ENCODE measurements at places on chromosomes 13 and 19.

GRCh38 chr13:91245288-91245687, 102.2 kb upstream of the MIR17HG start:
- no peak for DNase-seq

DNA sequence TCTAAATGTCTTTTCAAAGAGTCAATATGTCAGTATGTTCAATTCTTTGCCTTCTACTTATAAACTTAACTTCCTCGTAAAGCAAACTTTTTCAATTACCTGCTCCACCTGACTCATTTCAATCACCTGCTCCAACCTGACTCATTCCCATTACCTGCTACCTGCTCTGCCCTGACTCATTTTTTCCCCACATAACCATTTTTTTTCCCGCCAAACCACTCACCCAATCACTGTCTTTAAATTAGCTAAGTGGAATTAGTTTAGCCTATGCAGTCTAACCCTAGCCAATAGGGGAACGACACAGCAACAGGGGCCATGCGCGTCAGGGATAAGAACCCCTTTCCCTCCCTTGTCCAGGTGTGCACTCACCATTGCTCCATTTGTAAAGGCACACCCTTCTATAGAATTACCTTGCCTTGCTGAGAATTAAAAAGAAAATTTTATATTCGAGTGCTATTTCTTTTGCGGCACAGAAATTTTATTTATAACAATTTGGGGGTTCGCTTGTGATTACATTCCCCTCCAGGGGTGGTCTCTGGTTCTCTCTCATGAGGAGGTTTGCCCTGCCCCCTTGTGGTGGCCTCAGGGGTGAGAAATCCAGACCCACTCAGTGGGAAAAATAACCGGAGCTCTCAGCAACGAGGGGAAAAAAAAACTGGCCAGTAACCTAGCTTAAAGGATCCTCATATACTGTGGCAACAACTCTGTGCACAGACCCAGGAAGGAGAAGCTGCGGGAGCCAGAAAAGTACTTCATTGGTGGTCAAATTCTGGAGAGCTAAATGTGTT, 193.1 kb downstream of the ZNF486 start:
- peak; percentile 27 for DNase-seq

- no peak for DNase-seq
Observed at GRCh38 chr19:48918801-48919247, 14.7 kb upstream of the DHDH start.

- no peak for DNase-seq
Observed at GRCh38 chr19:51735759-51736449, 12.1 kb upstream of the HAS1 start.

DNA sequence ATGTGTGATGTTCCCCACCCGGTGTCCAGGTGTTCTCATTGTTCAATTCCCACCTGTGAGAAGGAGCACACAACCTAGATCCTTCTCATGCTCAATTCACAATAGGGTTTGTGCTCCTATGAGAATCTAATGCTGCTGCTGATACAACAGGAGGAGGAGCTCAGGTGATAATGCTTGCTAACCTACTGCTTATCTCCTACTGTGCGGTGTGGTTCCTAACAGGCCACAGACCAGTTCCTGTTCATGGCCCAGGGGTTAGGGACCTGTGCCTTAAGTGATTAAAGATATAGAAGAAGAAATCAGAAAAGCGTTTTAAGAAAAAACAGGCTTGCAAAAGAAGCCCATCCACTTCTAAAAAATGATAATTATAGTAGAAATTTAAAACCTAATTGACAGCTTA, 17.5 kb downstream of the DLEU7 start:
- DNase-seq: no peak

- no peak for DNase-seq
Observed at GRCh38 chr13:109145631-109146030, 516.2 kb downstream of the MYO16 start.

DNA sequence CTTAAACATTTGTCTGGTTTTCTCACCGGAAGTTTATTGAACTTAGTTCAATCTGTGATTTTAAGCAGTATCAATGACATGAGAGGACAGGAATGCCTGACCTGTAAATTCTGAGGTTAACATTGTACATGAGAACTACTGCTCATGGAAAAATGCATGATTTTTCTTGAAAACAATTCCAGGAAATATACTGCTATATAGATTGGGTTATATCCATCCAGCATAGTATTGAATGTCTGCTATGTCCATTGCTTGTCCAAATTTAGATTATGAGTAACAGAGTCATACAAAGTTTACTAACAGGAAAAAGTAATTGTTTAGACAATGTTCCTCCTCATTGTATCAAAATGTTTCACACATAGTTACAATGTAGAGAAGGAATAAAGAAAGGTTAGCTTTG, 606.8 kb downstream of the DACH1 start:
- DNase-seq: no peak

- DNase-seq: peak; percentile 64
Observed at GRCh38 chr13:77696006-77696878, 1.2 kb upstream of the SLAIN1 start.

- DNase-seq: no peak
Observed at GRCh38 chr19:2803486-2804155, 16.0 kb upstream of the ZNF554 start.

DNA sequence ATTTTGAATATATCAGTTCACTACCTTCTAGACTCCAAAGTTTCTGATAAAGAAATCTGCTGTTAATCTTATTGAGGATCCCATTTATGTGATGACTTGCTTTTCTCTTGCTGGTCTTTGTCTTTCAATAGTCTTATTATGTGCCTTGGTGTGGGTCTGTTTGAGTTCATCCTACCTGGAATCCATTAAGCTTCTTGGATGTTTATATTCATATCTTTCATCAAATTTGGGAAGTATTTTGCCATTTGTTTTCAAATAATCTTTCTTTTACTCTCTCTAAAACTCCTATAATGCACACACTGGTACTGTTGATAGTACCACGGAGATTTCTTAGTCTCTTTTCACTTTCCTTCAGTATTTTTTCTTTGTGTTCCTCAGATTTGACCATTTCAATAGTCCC, 24.2 kb upstream of the COG6 start:
- DNase-seq: no peak

DNA sequence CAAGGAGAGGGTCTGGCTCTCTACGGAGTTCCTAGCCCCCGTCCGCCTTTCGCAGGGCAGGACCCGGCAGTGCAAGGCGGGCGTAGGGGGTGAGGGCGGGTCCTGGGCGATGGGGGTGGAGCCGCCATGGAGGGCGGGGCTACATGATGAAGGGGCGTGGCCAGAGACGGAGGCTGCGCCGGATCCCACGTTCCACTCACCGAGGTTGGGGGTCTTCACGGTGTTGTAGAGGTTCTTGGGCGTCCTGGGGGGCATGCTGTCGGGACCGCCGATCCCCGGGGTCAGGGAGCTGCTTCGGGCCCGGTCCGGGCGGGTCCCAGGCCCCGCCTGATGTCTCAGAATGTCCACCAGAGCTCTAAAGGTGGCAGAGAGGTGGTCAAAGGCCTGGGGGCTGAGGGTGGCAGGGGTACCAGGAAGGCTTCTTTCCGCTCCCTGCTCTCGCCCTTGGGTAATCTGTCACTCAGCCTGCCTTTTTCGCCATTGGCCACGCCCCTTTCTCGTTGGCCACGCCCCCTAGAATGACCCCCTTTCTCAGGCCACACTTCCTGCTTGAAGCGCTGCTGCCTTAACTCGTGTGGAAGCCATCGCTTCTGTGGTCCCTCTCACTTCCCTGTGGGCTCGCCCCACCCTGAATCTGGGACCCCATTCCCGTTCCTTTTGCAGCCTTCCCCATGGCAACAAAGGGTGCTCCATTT, 2.5 kb downstream of the SHISA7 start:
- no peak for DNase-seq

DNA sequence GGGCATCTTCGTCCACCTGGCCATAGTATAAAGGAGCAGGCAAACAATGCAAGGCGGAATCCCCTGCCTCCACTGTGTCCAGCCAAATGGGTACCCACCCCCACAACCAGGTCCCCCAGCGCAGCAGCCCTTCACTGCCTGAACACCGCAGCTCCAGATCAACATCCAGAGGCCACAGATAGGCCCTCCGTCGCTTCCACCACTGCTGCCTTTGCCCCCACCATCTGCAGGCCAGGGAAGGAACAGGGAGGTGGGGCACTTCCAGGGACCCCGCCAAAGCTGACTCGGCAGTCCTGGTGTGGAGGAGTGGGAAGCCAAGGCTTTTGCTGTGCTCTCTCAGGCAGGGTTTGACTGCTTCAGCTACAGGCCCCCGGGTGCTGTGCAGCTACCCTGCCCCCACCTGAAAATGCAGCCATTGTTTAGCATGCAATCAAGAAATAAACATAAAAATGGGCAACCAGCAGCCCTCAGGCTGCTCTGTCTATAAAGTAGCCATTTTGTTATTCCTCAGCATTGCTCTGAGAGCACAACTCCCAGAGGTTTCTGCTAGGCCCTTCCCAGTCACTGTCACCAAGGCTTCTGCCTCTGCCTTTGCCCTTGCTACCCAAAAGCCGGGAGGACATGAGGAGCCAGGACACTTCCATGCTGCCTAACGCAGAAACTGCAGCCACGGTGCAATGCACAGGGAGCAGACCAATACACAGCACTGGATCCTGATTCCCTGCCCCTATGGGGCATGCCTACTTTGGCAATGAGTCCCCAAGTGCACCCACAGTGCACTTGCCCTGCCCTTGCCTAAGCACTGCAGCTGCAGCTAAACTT, 733.2 kb upstream of the KLHL1 start:
- no peak for DNase-seq

DNA sequence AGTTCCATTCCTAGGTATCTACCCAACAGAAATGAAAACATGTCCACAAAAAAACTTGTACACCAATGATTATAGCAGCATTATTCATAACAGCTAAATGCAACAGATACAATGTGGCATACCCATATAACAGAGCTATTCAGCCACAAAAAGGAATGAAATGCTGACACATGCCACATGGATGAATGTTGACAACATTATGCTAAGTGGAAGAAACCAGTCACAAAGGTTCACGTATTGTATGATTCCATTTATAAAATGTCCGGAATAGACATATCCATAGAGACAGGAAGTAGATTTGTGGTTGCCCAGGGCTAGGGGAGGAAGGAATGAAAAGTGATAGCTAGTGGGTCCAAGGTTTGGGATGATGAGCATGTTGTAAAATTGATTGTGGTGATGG, 10.8 kb downstream of the CRYL1 start:
- DNase-seq: no peak

DNA sequence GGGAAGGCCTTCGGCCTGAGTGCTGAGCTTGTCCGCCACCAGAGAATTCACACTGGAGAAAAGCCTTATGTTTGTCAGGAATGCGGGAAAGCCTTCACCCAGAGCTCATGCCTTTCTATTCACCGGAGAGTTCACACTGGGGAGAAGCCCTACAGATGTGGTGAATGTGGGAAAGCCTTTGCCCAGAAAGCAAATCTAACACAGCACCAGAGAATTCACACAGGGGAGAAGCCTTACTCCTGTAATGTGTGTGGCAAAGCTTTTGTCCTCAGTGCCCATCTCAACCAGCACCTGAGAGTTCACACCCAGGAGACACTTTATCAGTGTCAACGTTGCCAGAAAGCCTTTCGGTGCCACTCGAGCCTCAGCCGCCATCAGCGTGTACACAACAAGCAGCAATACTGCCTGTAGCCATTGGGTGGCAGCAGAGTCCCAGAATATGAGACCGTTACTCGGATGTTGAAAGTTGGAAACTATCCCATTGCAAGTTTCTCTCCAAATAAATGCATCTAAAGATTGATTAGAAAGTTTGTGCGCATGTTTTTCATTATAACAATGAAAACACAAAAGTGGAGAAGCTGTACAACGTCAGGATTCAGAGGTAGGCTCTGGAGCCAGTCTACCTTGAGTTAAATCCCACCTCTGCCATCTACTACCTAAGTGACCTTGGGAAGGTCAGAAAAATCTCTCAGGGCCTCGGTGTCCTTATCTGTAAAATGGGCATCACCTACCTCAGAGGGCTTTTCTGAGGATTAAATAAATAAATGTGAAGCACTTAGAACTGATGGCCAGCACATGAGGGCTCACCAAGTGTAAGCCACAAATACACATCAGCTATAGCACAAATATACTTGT, 21.1 kb downstream of the ZNF473 start:
- peak; percentile 61 for DNase-seq

DNA sequence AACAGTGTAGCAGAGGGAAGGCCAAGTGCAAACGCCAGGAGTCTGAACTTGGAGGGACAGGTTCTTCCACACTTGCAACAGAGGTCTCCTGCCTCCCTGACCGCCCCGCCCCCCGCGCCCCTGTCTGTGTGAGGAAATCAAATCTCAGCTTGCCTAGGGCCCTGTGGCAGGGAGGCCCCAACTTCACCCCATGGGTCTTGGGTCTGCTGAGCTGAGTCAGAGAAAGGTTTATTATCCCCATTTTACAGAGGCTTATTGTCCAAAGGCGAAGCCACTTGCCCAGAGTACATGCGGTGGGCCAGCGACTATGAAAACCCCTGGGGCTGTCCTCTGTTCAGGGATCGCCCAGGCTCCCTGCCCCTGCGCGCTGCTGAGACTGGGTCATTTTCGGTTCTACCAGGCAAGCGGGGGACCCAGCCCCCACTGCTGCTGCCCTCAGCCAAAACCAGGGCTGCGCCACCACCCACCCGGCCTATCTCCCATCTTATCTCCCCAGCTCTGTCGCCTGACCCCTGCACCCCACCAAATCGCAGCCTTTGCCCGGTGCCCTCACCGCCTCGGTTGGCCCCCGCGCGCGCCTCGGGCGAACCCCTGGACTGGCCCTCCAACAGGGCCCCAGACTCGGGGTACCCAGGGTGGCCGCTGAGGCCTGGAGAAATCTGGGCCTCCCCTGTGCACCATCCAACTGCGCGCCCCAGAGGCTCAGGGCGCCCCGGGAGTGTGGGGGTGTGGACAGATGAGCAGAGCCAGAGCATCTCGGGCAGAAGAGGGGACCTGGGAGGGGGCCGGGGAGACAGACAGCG, 850 bp upstream of the CERS4 start:
- DNase-seq: peak; percentile 12

GRCh38 chr13:26062853-26063444, 11.1 kb upstream of the SHISA2 start:
- no peak for DNase-seq

DNA sequence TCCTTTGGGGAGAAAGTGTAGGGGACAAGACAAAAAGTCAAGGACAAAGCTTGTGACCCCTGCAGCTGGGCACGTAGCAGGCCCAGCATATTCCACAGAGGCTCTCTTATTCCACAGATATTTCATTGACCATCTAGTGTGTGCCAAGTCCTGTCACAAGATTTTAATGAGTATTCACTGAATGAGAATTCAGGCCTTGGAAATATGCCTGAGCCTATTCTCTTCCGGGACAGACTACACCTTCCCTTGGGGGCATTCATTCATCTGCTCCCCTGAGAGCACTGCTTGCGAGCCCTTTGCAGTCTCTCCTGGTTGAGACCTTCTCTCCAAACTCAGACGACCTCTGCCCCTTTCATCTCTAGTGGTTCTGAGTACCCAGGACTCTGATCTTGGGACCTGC, 25.5 kb downstream of the ERICH6B start:
- no peak for DNase-seq

- no peak for DNase-seq
Observed at GRCh38 chr13:31946091-31946770, 85.3 kb upstream of the FRY start.
